Stimulated activated naive CD8-positive, alpha-beta T cell treated with anti-CD3 and anti-CD28 coated beads, Interleukin-15, Interleukin-2, amounts not matched to agents 100 U/mL and 50 U/mL, for 24 hours (primary cell): ENCODE measurements at places on chromosomes 2 and 18.
A peak's percentile ranks its signal among the peaks of the same experiment; 100 is the strongest.

DNA sequence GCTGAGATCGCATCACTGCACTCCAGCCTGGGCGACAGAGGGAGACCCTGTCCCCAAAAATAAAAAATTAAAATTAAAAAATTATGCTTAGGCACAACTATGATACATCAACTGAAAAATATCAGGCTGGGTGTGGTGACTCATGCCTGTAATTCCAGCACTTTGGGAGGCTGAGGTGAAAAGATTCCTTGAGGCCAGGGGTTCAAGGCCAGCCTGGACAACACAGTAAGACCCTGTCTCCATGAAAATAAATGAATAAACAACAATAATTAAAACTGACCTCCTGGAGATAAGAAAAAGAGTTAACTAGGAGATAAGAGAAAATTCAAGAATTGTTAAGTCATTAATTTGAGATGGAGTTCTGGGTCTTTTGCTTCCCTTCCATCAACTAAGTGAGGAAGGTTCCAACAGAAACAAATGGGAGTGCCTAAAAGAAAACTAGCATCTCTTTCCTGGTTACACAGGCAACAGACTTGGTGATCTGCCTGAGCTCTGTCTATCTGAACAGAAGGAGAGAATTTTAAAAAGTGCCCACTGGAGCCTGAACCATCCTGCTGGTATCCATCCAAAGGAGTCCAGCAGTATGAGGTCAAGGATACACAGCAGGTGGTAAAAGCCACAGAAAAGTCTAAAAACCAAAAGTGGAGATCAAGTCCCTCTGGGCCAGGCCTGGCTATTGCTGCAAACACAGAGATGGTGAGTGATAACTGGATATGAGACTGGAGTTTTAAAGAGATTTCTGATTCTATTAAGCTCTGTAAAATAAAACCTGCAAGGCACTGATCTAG is 8.8 kb downstream of the PPM1G start:
- no peak for DNase-seq

GRCh38 chr2:173210270-173211196 is 134.9 kb downstream of the MAP3K20 start:
- peak; percentile 47 for DNase-seq

- no peak for DNase-seq
Measured at GRCh38 chr2:65786007-65786717, 353.8 kb upstream of the SPRED2 start.

DNA sequence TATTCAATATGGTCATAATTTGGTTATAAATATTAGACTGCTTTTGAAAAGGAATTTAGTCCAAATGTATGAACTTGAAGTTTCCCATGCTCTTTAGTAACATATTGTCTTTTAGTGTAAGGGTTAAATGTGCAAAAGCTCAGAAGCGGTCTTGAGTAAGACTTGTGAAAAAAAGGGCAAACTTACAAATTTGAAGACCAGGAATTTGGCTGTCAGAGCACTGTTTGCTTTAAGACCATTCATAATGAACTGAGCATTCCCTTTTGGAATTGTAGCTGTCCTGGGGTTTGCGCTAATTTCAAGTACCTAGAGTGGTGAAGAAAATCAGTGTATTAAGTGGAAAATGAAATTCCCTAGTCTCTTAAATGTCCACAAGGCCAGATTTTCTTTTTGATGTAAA is 6.9 kb upstream of the ZEB2 start:
- DNase-seq = no peak

GRCh38 chr2:60453872-60454271 is 99.6 kb downstream of the BCL11A start:
- DNase-seq = no peak

DNA sequence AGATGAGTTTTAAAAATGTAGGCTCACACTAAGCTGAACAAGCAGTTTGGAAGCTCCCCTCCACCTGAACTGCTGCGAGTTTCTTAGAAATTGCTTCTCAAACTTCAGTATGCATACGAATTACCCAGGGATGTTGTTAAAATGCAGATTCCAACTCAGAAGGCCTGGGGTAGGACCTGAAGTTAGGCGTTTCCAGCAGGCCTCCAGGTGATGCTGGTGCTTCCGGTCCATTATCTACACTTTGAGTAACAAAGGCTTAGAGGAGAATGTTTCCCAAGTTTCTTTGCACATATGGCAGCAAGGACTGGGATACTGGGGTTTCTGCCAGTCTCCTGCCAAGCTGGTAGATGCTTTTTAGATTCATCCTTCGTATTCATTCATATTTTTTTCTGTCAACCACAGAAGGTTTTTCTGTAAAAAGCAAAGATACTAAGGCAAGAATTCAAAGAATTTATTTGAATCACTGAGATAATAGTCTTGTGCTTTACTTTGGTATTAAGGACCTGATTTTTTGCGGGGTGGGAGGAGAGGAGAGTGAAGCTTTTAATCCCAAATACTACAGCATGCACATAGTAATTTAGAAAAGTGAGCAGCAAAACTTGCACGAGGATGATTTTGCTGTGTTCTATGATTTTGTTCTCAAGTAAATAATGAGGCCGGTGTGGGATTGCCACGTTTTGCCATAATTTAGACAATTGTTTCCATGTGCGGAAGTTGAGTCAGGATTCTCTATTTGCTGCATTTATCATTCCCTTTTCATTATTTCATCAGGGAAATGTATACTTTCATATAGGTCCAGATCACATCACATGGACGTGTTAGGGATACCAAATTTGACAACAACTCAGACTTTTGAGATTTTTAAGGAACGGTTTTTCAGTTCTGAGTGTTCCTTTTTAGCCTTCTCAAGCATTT is 137.6 kb upstream of the SPATS2L start:
- DNase-seq = no peak

GRCh38 chr2:200351815-200352214 is 45.3 kb downstream of the SPATS2L start:
- DNase-seq = no peak

GRCh38 chr2:181992776-181993175 is 7.1 kb downstream of the PPP1R1C start:
- DNase-seq = no peak

- DNase-seq = no peak
Measured at GRCh38 chr2:190277234-190278112, 42.2 kb downstream of the HIBCH start.

- no peak for DNase-seq
Measured at GRCh38 chr18:11767935-11768334, 78.9 kb downstream of the GNAL start.

DNA sequence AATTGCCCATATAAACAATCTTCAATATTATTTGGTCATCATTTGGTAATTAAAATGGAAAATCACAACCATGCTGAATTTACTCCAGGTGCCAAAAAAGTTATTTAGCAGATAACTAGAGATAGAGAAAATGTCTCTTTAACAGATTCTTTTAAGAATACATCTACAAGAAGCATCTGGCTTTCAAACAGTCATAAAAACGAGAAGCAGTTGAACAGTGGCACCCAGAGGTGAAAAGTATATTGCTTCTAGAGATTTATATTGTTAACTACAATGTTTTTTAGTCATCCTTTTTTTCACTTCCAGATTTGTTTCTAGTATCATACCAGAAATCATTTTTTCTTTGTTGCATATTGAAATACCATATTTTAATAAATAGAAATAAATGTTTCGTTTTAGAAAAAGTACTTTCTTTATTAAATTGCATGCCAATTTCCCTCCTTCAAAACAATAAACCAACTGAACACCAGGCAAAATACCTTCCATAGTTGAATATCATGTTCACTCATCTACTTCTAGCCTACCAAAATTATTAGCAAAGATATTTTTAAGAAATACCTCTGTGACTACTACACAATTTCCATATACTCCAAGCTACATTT is 65.4 kb upstream of the HNRNPA3 start:
- DNase-seq = no peak

GRCh38 chr2:116582850-116583249 is 1231.6 kb upstream of the DDX18 start:
- DNase-seq = no peak

DNA sequence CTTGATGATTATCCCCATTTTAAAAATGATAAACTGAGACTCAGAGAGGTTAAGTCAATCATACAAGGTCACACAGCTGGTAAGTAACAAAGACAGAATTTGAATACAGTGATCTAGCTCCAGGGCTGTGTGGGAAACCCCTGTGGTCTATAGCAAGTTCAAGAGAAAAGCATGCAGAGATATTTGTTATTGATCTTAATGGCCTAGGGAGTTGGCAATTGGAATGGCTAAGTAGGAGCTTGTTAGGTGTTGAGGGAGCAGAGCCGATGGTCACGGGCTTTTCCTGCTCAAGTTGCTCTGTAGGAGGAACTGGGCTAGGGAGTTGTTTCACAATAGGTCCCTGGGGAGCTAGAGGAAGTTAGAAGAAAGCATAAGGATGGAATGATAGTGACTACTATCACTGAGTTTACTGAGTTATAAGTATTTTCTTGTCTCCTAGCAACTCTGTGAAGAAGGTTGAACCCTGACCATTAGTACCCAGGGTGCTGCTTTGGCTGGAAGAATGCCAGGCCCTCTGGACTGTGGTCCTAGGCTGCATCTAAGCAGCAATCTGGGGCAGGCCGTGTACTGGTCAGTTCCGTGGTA is 30.0 kb downstream of the RNF125 start:
- peak; percentile 18 for DNase-seq

- DNase-seq = peak; percentile 30
Measured at GRCh38 chr2:230068651-230069055, at the start of gene SLC16A14. TSS of gene SLC16A14 (minus strand) at chr2:230068924. CDS start at chr2:230059352, 9,572 bp downstream.

DNA sequence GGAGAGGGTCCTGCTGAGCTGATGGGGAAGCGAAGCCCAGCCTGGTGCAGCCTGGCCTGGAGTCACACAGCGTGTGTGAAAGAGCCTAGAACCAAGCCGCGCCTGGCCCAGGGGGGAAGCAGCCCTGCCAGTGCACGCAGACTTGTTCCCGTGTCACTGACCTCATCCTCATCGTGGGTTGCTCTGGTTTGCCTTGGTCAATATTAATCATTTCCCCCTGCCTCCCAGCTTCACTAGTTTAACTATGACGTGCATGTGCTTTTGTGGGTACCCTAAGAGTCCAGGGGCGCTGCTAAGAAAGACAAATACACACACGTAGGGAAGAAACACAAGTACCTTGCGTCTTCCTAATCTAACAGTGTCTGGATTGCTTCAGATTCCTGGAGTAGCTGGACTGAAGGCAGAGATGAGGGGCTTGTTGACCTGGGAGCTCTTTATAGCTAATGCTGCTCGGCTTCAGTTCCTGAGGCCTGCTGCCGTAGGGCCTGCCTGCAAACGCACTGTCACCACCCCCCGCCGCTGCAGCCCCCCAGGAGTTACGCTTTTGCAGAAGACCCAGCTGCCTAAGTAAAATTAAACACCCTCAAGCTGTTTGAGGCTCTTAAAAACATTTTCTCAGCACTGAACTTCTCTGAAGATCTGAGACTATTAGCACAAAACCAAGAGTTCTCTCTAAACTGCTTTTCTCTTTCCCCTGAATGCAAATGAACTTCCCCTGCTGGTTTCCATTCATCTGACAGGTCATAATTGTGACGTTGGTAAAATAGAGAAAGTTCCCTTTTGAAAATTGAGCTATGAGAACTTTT is 159.2 kb downstream of the FAM210A start:
- peak; percentile 67 for DNase-seq

DNA sequence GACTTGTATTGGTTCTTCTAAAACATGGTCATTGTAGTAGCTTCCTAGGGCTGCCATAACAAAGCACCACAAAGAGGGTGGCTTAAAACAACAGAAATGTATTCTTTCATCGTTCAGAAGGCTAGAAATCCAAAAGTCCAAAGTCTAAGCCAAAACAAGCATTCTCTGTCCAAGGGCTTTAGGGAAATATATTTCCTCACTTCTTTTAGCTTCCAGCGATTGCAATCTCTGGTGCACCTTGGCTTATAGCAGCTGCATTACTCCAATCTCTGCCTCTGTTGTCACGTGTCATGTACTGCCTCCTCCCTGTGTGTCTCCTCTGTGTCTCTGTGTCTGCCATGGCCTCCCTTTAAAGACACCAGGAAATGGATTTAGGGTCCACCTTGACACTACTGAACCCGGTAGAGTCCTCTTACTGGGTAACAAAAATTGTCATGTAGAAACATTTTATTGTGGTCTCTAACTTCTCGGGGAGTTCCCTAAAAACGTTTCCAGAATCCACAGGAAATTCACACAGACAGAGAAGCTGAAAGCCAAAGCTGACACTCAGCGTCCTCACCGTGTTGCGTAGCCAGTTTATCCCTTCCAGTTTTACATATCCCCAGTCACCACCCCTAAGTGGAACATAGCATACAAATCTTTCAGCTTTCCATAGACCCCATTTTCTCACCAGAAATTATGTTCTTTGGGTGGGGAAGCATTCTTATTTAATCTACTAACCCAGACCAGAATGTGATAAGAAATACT is 20.7 kb upstream of the TTN start:
- no peak for DNase-seq

DNA sequence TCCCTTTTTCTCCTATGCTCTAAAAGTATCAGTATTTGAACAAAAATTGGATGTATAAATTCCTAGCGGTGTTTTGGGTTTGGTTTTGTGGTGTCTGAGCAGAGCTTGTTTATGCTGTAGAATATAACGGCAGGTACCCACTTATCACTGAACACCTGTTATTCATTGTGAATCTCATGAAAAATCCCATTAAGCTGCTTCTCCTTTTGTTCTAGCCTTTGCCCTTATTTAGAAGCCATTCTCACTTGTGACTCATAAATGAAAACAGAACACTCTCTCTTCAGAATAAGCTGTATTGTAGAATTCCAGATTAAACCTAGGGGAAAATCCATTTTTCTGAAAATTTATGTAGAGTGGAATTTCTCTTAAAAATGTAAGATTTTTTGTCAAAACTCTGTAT is 104.0 kb downstream of the PRPF40A start:
- no peak for DNase-seq
